ENCODE measurements at places on chromosomes 7 and 10.

DNA sequence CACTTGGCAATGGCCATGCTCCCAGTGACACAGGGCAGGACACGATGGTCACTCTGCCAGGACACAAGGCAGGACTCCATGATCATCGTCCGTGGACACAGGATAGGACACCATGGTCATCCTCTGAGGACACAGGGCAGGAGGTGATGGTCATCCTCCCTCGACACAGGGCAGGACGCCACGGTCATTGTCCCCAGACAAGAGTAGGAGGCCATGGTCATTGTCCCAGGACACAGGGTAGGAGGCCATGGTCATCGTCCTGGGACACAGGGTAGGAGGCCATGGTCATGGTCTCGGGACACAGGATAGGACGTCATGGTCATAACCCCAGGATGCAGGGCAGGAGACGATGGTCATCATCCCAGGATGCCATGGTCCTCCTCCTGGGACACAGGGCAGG, 289.2 kb downstream of the TCERG1L start:
- no peak for DNase-seq

GRCh38 chr7:17058568-17058967, 176.8 kb upstream of the AGR3 start:
- peak; percentile 37 for DNase-seq

DNA sequence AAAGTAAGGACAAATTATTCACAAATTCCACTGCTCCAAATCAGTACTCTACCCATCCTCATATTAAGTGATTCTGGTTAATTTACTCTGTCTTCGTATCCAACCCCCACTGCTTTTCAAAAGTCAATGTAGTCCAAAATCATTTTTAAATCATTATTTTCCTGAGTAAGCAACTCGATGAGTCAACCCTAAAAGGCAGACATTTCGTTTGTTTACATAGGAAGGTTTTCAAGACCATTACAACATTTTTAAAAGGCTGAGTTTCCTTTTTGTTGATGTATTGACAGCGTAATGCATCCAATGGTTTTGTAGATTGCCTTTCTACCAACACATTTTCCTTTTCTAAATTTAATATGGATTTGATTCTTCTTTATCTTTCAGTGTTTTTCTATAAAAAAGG, 523.0 kb upstream of the ANKRD30A start:
- DNase-seq, result no peak

GRCh38 chr7:26497801-26498596, 206.3 kb downstream of the SNX10 start:
- no peak for DNase-seq

DNA sequence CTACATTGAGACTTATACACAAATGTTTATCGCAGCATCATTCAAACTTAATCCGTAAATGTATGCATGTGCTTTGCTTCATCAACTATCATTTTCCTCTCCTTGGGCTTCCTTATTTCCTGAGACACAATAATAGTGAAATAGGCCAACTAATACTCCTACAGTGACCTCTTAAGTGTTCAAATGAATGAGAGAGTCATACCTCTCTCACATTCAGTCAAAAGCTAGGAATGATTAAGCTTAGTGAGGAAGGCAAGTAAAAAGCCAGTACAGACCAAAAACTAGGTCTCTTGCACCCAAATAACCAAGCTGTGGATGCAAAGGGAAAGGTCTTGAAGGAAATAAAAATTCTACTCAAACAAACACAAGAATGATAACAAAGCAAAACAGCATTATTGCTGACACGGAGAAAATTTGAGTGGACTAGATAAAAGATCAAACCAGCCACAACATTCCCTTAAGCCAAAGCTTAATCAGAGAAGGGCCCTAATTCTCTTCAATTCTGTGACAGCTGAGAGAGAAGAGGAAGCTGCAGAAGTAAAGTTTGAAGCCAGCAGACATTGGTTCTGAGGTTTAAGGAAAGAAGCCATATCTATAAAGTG, 72.3 kb downstream of the GLCCI1 start:
- DNase-seq, result no peak

DNA sequence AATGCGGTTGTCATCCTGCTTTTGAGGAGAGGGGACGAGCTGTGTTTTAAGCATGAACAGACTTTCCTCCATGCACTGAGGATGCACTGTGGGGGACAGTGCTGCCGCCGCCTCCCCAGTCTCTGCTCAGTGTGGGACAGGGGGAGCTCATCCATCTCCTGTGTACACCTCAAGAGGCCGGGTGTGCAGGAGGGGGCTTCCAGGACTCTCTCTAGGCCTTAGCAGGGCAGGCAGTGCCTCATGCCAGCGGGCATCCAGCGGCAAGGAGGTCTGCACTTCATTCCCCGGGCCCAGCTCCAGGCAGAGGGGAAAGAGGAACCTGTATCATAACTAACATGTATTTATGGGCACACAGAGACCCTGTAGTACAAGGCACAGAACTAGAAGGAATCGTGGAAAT, 89.7 kb downstream of the DIP2C start:
- DNase-seq, result no peak

DNA sequence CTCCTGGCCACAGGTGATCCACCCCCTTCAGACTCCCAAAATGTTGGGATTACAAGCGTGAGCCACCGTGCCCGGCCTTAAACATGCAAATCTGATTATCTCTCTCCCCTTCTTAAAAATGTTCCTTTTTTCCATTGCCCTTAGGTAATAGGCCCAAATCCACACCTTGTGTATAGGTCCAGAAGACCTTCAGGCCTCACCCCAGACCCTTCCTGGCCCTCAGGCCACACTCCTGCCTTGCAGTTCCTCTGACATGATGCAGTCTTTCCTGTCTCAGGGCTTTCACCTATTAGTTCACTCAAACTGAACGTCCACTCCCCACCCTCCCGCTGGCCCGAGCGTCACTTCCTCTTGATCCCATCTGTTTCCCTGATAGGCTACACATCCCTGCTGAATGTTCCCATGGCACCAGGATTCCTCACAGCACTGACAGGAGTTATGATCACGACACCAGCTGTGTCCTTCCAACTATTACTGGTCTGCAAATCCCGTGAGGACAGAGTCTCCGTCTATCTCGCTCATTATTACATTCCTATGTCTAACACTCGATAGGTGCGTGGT, 46.4 kb downstream of the DENND2A start:
- no peak for DNase-seq

Data from cardiac muscle cell (in vitro differentiated cells and primary cell).